Thoracic aorta (tissue), 2 donors: ENCODE measurements at places on chromosomes 4 and X.

DNA sequence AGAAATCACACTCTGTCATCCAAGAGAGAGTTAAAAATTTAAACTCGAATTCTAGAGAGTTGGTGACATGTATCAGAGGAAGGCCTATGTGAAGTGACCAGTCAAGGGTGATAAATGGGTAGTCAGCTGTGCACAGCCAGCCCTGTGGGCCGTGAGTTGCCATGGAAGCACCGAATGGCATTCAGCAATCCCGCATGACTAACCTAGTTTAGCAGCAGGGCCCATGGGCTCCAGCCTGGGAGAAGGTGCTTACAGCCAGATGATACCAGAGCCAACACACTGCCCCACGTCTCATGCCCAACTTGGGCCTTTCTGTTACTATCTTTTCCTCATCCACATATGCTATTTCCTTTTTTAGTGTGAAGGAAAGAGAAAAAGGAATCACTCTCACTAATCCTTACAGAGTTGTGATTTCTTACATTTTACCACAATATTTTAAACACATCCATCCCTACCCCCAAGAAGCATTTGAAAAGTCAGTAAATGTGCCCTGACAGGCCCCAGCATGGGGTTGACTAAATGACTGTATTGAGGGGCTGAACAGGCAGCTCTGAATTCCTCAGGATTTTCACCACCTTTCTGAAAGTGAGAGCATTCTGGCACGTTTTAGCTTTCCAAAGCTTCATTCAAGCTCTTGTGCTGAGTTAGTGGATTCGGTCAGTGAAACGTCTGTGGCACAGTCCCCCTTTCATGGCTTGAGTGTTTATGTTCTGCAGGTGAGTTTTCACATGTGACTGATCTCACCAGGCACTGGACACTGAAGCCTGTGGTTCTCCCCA, 104.2 kb downstream of the AFF1 start:
- peak; percentile 72 for DNase-seq

- DNase-seq = peak; percentile 60
Measured at GRCh38 chr4:99763635-99764101, 53.0 kb upstream of the DAPP1 start.

DNA sequence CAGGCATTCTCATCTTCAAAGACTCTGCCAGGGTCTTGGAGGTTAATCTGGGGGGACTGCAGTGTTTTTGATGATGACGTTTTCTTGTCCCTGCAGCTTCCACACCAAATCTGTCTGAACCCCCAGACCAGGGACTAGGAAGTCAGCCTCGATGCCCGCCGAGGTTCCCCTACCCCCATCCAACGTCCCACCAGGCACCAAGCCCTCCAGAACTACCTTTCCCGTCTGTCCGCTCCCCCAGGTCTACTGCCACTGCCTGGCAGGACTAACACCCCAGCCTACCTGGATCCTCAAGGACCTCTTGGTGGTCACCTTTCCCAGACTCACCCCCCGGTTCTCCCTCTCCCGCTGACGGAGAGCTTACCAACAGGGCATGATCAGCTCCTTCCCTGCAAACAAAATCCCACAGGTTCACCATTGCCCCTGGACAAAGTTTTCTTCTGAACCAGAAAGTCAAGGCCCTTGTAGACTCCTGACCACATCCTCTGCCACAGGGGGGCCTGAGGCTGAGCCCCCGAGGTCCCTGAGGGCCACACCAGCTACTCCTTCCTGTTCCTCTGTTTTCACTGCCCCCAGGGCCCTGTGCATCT, 40.9 kb downstream of the HMX1 start:
- no peak for DNase-seq

DNA sequence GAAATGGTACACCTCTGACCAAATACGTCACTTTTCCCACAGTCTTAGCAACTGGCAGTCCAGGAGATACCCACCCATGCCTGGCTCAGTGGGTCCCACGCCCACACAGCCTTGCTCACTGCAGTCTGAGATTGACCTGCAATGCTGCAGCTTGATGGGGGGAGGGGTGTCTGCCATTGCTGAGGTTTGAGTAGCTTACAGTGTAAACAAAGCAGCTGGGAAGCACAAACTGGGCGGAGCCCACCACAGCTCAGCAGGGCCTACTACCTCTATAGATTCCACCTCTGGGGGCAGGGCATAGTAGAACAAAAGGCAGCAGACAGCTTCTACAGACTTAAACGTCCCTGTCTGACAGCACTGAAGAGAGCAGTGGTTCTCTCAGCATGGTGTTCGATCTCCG, 52.7 kb downstream of the AMER1 start:
- no peak for DNase-seq

DNA sequence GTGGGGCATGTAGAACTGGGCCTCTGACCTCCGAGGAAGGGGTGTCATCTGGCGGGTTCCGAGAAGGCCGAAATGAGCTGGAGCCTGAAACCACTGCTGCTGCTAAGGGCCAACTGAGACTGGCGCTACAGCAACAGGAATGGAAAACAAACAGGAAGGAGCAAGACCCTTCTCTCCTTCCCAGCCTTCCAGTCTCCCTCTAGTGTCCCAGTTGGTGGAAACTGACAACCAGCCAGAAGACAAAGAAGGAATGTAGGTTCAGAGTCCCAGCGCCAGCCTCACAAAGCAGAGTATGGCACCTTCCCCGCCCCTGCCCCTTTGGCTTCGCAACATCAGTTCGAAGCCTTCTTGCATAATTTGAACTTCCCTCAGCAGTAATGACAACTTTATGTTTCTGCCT, 24.4 kb upstream of the PDZD4 start:
- no peak for DNase-seq

GRCh38 chrX:37995428-37995827, 10.9 kb upstream of the SYTL5 start:
- DNase-seq = no peak

- no peak for DNase-seq
Measured at GRCh38 chr4:182831376-182831775, 85.8 kb downstream of the DCTD start.

- DNase-seq = no peak
Measured at GRCh38 chr4:84110040-84110439, 389.1 kb downstream of the NKX6-1 start.

GRCh38 chr4:1802151-1802715, 9.1 kb downstream of the FGFR3 start:
- DNase-seq = no peak

- no peak for DNase-seq
Measured at GRCh38 chr4:117908306-117909207, 125.7 kb upstream of the NDST3 start.

DNA sequence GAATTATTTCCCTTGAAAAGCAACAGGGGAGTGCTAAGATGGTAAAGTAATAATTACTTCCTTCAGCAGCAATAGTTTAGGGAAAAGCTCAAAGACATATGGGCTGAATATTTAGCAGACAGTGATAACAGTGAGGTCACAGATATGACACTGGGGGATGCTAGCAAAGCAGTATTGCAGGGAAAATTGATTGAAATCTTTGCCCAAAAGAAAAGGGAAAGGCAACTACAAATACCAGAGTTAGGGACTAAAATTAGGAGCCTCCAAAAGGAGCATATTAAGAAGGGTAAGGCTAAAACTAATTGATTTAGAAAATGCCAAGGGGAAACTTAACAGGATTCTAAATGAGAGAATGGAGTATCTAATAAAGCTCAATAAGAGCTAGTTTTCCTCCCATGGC, 1191.3 kb upstream of the TENM3 start:
- DNase-seq = no peak

- DNase-seq = no peak
Measured at GRCh38 chrX:70970482-70970995, 39.6 kb upstream of the SLC7A3 start.

DNA sequence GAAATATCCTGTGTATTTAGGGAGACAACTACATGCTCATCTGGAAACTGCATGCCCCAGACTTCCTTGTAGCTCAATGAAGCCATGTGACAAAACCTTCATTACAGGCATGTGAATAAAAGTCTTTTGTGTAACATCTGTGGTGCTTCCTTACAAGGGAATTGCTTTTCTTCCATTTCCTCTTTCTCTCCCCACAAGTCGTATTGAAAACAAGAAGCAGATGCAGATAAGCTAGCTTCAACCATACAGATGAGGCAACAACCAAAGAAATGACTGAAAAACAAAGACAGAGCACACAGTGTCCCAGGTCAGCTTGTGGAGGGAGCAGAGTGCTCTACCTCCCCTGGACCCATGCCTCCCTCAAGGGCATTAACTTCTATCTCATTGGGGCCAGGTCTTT, 115.8 kb upstream of the INPP4B start:
- no peak for DNase-seq

GRCh38 chrX:109822861-109823260, 89.8 kb upstream of the ACSL4 start:
- DNase-seq = no peak

DNA sequence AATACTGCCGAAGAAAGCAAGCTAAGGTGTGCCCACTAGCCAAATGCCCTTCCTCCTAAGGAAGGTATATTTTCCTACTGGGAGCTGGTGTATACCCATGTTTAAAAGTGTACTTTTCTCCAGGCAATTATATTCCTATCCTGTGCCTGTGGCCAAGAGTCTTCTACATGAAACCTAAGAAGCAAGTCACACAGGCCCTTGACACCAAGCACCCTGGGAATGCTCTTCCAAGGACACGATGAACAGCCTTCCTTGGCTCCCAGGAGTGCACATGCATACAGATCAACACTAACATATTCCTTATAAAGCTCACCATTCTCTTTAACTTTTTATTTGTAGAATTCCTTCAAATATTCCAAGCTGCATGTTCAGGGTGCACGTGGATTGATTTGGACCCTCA, 17.3 kb upstream of the ARHGAP6 start:
- DNase-seq = no peak

- DNase-seq = no peak
Measured at GRCh38 chrX:49120091-49120490, 3.4 kb downstream of the GPKOW start.

- DNase-seq = no peak
Measured at GRCh38 chr4:8439168-8439567, 1.4 kb downstream of the ACOX3 start.

GRCh38 chrX:331825-332495, 13.4 kb upstream of the GTPBP6 start:
- no peak for DNase-seq

- no peak for DNase-seq
Measured at GRCh38 chr4:14254252-14254651, 626.7 kb upstream of the BOD1L1 start.

GRCh38 chr4:140691369-140691768, 64.8 kb downstream of the TBC1D9 start:
- DNase-seq = no peak

DNA sequence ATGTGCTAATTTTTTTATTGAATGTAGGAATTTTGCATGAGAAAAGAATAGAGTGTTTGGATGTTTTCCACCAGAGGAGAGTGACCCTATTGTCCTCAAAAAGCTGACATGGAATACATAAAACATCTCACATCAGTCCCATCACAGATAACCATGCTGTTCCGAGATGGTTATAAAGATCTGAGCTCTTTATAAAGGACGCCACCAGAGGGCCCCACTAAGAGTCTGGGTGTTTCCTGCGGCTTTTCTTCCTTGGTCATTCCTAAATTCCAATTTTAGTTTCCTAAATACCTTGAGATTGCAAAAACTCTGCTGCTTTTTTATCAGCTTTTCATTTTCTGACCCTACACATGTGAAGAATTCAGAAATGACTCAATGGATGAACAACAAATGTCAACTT, 504.5 kb upstream of the FRG1 start:
- DNase-seq = no peak

GRCh38 chr4:121484633-121485032, 103.8 kb upstream of the QRFPR start:
- no peak for DNase-seq

DNA sequence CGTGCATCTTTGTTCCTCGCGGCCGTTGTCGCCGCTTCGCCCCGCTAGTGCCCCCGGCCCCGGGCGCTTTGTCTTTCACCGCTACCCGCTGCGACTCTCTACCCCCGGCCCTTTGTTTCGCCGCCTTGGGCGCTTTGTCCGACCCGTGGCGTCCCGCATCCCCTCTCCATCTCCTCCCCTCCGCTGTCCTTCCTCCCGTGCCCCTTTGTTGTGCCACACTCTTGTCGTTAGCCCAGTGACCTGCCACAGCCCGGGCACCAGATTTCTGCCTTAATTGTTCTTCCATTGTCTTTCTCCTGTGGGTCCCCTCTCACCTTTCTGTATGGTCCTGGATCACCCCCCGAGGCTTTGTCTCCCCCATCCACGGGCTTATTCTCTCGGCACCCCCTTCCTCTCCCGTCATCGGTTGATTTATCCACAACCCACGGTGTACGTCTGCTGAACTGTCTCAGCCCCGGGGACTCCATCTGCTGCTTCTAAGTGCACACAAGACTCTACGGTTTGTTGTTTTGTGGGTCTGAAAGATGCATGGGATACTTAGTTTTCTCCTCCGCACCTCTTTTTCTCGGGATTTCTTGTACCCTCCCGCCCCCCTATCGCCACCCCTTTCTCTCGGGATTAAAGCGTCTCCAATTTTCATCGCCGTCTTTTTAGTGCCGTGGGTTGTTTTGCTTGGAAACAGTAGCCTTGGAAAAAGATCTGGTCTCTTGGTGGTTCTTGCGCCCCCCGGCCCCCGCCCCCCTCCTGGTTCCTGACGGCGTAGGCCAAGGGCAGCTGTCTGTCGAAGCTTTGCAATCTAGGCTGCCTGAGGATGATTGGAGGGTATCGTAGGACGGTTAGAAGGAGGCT, 783 bp downstream of the RBPJ start:
- no peak for DNase-seq

DNA sequence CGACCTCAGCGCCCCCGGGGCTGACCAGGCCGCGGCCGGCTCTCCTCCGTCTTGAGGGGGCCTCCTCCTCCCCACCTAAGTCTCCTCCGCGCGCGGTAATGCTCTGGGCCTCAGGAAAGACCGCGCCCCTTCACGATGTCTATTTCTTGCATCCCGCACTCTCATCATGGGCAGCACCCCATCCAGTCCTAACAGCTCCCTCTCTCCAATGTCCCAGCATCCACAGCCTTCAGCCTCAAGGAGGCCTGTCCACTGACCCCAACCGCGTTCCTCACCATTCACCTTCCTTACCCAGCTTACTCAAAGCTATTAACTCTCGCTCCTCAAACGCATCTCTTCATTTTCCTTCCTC, 77.5 kb downstream of the MAGED4 start:
- DNase-seq = no peak

DNA sequence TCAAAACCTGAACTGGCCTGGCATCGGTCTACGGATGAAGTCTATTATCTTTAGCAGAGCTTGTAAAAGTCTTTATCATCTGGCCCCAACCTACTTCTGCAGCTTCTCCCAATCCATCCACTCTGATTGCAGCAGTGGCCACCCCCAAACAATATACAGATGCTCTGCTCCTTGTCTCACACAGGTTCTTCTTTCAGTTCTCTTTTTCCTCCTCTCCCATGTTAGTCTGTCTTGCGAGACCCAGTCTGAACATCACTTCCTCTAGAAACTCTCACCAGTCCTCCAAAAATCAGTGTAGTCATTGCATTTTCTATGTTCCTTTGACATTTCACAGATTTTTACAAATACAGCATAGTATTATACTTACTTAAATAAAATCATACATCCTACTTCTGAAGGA, 163.0 kb downstream of the FRMPD4 start:
- DNase-seq = no peak

GRCh38 chr4:141427726-141428296, 207.1 kb downstream of the ZNF330 start:
- no peak for DNase-seq
